ENCODE measurements at places on chromosomes 4 and X.

GRCh38 chr4:132818091-132818490, 331.0 kb upstream of the PCDH10 start:
- DNase-seq = no peak

DNA sequence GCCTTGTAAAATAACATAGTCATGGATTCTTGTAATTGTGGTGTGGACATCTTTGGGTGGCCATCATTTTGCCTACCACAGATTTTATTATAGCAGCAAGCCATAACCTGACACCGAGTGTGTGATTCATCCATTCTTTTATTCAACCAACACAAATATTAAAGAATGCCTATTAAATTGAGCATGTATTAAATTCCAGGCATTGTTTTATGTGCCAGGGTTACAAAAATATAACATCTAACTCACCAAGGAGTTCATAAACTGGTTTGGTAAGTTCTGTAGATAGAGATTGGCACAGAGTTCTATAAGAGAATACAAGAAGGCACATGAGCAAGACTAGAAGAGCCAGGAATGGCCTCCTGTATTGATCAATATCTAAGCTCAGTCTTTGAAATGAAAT, 18.0 kb downstream of the NBDY start:
- DNase-seq = no peak

GRCh38 chr4:146193628-146194027, 18.1 kb downstream of the LSM6 start:
- DNase-seq = no peak

GRCh38 chr4:14023036-14023435, 395.5 kb upstream of the BOD1L1 start:
- no peak for DNase-seq

GRCh38 chr4:153916273-153916755, 127.4 kb upstream of the SFRP2 start:
- DNase-seq = no peak

- DNase-seq = no peak
Observed at GRCh38 chr4:14383652-14384051, 618.6 kb upstream of the CPEB2 start.

DNA sequence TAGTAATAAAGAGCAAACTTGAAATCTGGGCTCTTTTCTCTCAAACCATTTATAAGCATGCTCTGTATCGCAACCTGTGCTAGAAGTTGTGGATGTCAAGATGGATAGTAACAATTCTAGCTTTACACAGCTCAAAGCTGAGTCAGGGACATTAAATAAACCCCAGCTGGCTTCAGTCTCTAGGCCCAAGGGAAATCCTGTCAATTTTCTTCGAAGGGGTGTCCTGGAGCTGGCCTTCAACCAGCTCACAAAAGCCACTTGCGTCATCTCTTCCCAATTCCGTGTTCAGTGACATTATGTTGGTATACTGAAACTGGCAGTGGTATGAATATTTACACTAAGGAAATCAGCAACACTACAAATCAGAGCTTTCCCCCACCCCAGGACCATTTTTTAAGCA, 89.8 kb upstream of the PRKG2 start:
- no peak for DNase-seq

DNA sequence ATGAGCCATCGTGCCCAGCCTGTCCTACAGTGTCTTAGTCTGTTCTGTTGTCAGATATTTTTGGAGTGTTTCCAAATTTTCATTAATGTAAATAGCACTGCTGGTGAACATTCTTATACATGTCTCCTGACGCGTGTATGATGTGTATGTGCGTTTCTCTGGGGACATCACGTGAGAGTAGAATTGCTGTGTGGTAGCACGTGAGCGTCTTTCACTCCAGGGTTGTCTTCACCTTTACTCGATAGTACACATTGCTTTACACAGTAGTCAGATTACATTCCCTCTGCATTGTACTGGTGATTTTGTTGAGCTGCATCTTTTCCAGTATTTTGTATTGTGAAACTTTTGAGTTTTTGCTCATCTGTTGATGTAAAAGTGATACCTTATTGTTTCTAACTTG, 60.0 kb downstream of the ARHGAP10 start:
- no peak for DNase-seq

GRCh38 chrX:119512146-119512800, 44.0 kb downstream of the SLC25A5 start:
- DNase-seq = peak; percentile 73

GRCh38 chr4:3527101-3527913, 4.9 kb downstream of the LRPAP1 start:
- DNase-seq = no peak

DNA sequence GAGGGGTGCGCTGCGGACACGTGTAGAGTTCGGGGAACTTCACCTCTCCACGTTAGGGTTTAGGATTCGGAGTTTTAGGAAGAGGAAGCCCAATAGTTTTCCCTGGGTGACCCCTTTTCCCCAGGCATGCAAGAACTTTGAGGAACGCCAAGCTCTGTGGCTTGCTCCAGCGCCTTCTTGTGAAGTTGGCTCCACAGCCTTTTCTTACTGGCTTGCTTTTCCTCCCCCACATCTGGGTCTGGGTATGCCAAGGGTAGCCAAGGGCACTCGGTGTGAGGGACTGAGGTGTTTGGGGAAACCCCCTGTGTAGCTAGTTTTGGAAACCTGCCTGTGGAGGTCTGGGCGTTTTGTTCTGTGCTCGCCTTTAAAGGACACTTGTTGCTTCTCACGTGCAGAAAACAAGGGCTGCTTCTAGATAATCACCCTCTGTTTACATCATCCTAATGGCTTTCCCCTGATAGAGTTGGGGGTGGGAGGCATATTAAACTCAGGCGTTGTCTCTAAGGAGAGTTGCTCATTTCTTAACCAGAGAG, 746 bp downstream of the EDNRA start:
- DNase-seq = no peak

GRCh38 chr4:102761906-102762305, 1.1 kb upstream of the MANBA start:
- no peak for DNase-seq

GRCh38 chr4:190020790-190021717, 6.0 kb downstream of the FRG2 start:
- DNase-seq = no peak

Data from SHP77 (cell line).